ENCODE measurements at places on chromosomes 4 and X.

- DNase-seq = no peak
Measured at GRCh38 chr4:73612032-73612431, 8.2 kb downstream of the RASSF6 start.

DNA sequence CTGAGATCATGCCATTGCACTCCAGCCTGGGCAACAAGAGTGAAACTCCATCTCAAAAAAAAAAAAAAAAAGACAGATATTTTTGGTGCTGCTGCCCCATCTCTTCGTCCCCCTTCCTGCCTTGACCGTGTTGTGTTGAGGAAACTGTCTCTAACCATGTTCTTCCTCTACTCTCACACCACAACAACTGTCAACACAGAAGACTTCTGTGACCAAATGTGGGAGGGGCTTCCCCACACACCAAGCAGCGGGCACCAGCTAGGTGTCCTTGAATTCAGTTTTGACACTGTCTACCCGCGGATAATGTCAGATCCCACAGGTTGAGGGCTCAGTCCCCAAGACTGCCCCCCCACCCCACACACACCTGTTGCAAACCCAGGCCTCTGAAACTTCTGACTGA lies 104.7 kb upstream of the BCOR start:
- no peak for DNase-seq

GRCh38 chr4:185840201-185840600 lies 28.2 kb upstream of the SORBS2 start:
- no peak for DNase-seq

DNA sequence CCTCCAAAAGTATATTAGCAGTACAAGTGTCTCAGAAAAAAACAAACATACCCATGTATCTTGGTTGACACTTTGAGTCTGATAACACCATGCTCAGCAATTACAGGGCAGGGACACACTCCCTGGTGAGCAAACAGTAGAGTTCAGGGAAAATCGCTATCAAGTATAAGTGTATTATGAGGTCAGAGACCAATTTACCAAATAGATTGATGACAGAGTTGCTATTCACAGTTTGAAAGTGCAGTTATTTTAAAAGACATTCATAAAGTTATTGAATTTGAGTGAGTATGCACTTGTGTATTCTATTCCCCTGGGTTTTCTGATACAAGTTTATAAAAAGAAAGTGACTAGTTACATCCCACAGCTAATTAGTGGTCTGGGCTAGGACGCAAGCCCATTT lies 10.2 kb upstream of the LONRF3 start:
- DNase-seq = no peak

DNA sequence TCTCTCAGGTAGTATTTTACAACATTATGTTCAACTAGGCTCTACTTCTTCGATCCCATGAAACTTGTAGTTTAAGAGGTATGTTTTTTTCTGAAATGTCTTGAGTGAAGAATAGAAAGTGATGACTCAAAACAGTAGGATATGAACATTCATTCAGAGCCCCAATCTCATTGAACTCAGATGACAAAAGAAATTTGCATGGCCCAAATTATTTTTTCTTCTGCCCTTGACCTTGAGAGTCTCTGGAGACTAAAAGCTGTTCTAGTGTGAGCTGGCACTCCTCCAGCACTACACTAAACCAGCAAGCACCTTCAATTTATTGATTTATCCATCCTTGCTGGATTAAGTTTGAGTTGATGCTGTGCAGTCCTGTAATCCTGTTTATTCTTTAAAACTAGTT lies 4.0 kb downstream of the DCLK2 start:
- DNase-seq = no peak

DNA sequence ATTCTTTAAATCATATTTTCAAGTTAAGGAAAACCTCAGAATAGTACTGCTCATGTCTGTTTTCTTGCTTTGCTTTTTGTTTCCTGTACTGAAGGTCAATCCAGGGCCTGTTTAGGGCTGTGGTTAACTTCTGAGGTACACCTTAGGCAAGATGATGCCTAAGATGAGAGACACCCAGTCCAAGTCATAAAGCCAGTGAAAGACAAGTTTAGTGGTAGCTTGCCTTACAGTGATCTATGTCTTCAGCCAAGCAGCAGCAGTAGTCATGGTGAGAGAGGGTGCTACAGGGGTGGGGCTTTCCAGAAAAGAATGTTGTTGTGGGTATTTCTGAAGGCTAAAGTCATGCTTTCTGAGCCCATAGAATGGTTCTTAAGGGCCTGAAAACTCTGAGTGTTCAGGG lies 173.7 kb downstream of the VSIG4 start:
- no peak for DNase-seq

DNA sequence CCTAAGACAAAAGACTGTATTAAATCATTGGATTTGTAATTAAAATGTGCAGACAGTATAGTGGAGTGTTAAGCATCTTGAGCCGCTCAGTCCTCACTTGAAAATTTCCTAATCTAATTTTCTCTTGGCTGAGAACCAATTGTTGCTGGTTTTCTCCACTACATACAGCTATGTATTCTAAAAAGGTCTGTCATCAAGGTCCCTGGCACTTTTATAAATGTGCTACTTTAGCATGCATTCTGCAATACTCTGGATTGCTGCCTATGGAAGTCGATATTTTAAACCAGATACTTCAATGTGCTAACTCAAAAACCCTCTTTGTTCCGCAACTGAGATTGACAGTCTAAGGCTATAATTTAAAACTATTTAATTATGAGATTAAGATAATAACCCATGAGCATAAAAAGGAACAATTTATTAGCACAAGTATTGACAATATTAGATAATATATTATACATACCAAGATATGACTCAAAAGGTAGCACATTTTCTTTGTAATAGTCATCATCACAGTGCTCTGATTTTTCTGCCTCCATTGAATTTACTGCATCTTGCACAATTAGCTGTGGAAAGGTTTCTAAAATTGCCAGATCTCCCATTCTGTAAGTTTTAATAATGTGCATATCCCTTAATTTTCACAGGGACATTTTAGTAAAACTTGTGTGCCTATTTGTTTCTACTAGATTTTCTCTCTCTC lies 815.1 kb downstream of the ADGRL3 start:
- DNase-seq = no peak

GRCh38 chrX:431056-431455 lies 44.3 kb upstream of the PPP2R3B start:
- no peak for DNase-seq

DNA sequence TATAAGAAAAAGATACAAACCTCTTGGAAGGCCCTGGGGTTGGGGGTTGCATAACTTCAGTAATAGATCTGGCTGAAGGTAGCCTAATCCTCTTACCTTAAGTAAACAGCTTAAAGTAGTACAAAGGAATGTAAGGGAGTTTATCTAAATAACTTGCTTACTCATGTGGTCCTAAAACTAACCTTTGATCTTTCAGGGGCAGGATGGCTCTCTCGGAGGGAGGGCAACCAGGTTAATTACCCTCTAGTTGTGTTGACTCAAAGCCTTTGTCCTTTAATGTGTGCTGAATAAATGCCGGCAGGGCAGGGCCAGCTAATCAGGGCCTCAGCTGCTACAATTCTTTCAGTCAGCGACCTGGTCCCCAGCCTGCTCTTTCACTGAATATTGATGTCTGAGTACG lies 822.0 kb upstream of the SLIT2 start:
- DNase-seq = no peak
